Fibroblast of skin of left biceps (primary cell): ENCODE measurements at places on chromosomes 2 and 18.

DNA sequence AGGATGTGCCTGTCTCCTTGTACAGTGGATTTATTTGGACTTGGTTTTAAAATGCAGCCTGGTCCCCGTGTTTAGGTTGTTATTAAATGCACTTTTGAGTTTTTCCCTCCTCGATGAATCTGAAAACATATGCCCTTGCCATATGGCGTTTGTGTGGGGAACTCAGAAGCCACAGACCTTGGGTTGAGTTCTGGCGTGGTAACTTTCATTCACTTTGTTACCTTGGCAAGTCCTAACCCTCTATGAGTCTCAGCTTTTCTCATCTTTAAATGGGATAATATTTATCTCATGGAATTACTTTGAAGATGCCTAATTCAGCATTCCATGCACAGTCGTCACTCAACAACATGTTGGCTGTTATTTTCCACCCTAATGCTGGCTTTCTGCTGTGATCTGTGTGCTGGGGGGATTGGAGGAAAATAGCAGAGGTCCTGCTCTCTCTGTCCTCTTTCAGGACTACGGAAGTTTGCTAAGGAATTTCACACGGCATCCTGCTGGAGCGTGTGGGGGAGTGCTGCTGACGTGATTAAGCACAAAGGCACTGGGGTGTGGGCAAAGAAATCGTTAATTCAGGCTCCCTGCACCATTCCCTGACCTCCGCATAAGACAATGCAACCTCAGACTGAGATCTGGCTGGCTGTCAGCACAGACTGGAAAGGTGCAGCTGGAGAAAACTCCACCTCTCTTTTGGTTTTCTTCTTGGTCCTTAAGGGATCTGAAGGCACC, 61.7 kb downstream of the LDLRAD4 start:
- DNase-seq = no peak

GRCh38 chr2:30266051-30266621, 34.8 kb downstream of the LBH start:
- no peak for DNase-seq

GRCh38 chr2:647003-647560, 30.1 kb downstream of the TMEM18 start:
- DNase-seq = no peak

DNA sequence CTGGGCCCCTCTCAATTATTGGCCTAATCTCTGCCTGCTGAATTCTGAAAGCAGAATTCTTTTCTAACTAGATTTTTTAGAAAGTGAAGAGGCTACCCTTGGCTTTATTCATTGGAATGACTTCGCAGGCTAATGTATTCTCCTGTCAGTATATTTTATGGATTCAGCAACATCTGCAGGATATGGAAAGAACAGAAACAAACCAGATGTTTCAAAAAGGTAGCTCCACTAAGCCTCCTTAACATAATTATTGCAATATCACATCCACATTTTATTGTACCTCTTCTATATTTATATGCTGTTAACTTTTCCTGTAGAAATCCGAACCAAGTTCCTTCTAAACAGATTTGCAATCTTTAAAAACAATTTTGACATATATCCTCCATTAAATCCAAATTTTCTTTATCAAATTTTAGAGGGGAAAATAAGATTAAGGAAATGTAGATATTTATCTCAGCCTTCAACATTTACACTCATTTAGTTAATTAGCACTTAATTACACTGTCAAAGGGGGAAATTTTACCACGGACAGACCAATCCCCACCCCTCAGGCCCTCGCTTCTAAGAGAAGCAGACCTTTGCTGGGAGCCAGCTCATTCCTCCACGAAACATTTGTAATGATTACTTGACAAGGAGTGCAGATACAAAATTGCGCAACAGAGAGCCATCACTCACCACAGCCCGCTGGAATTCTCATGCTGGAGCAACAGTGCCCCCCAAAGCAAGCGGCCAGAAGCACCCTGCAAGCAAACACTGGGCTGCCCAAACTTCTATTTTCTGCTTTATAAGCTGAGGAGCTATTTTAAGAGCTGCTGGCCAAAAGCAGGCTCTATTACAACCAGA, 253.4 kb downstream of the ETAA1 start:
- peak; percentile 91 for DNase-seq

- DNase-seq = peak; percentile 42
These were observed 11.0 kb upstream of the OSR1 start for GRCh38 chr2:19369341-19369955.
